ENCODE measurements at places on chromosomes 11 and 22.

DNA sequence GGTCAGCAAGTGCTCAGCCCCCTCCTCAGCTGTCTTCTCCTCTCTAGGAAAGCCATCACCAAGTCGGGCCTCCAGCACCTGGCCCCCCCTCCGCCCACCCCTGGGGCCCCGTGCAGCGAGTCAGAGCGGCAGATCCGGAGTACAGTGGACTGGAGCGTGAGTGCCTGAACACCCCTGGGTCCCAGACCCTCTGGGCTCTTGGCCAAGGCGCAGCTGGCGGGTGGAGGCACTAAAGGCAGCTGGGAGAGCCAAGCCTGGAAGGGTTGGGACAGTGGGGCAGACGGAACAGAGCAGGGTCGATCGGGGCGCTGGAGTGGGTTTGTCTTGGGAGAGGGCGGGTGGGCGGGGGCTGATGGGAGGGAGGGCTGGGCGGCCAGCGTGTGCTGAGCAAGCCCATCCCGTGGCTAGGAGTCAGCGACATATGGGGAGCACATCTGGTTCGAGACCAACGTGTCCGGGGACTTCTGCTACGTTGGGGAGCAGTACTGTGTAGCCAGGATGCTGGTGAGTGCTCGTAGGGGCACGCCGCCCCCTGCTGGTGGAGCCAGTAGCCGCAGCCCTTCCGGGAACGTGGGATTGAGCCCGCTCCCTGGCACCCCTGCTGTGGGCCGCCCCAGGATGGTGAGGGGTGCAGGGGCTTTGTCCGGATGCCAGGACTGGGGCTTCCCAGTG is 14.1 kb upstream of the MDK start:
- DNase-seq = peak; percentile 72

DNA sequence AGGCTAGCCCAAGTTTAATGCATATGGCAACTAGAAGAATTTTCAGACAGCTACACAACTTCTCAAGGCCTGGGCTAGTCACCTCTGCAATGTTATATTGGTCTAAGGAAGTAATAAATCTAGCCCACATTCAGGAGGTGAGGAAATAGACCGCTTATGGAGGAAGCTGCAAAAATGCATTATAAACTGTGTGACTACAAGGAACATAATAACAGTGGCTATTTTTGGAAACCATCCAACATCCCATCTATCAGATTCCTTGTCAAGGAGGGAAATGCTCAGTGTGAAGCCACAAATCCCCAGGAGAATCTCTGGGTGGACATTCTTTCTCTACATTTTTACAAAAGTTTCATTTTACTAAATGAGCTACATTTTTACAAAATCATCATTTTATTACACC is 76.1 kb downstream of the BBOX1 start:
- no peak for DNase-seq

- no peak for DNase-seq
Observed at GRCh38 chr11:118078911-118079411, 2.1 kb downstream of the TMPRSS4 start.

GRCh38 chr22:22992474-22992873 is 77.8 kb upstream of the GNAZ start:
- DNase-seq = no peak

- no peak for DNase-seq
Observed at GRCh38 chr11:118536726-118537125, 5.7 kb downstream of the TMEM25 start.

DNA sequence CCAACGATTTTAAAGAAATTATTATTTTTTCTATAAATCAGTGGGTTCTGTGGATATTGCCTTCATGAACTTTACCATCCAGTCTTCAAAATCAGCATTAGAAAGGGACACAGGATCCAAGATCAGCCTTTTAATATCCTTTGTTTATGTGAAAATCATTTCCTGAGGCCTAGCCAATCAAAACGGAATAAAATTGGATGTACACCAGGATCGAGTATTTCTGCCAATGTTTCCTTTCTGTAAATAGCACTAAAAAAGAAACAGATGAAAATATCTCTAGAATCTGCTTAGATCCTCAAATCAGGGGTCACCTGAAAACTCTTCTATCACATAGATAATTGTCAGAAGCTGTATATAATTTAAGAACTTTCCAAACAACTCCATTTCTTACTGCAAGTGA is 1598.5 kb downstream of the LRRC4C start:
- DNase-seq = no peak

DNA sequence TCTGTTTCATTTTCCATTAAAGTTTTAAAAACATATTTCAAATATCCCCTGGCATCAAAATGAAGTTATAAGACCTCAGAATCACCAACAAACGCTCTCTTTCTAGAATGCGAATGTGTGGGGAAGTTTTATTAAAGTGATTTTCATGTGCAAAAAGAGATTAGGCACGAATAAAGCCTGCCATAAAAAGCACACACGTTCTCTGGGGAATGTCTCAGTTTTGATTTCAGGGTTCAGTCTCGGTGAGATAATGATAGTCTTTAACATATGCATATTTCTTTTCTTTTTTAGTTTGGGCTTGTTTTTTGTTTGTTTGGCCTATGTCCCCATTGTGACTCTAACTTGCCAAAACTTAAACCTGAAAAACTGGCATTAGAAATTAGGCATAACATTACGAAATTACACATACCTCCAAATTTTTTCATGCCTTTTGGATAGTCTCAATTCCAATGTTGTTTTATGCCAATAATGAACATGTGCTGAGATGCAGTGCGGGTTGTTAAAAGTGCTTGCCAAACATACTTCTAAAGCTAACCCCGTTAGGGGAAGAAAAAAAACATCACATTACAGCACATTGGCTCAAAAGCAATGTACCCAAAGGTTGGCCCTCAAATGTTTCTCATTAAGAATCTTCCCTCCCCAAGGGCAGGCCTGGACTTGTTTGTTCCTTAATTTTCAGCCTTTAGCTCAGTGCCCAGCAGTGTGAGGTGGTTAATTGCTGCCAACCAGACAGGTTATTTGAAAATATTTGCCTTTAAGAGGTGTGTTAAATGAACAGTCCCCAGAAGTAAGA is 33.2 kb upstream of the FBLN1 start:
- no peak for DNase-seq

GRCh38 chr11:130315354-130315970 is 745 bp upstream of the ZBTB44 start:
- peak; percentile 58 for DNase-seq

- no peak for DNase-seq
Observed at GRCh38 chr11:113444502-113445123, 30.6 kb downstream of the DRD2 start.

DNA sequence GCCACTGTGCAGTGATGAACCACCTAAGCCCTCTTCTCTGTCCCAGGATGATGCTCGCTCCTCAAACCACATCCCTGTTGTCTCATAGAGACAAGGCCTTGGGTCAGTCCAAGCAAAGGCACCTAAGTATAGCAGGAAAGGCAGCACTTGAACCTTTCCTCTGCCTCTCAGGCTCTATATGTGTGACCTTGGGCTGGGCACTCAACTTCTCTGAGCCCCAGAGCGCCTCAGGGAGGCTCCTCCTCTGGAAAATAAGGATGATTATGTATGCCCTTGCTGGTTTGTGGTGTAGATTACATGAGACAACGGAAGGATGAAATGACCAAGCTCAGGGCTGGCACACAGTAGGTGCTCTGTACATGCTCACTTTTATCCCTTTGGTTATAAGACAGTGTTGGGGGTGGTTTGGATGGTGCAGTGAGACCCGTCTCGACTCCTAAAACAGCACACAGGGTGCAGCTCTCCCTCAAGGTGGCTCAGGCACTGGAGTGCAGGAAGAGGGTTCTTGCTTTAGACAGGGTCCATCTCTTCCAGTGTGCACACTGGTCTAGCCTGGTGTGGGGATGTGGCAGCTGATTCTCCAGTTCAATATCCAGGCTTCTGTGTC is 40.2 kb upstream of the ACCSL start:
- no peak for DNase-seq

- no peak for DNase-seq
Observed at GRCh38 chr22:33923033-33923432, 2.8 kb upstream of the LARGE1 start.

DNA sequence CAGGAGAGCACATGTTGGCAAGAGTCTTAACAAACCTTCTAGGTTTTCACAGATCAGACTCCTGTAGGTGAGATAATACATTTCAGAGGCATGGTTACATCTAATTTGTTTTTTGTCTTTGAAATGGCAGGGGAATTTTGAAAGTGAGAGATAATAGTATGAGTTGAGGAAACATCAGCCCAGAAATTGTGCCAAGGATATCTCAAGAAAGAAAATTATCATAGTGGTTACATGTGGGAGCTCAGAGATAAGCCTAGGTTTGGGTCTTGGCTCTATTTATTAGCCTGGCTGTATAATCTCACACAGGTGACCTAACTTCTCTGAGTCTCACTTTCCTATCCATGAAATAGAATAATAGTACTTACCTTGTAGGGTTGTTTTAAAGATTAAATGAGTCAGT is 443 bp downstream of the BTBD18 start:
- no peak for DNase-seq

GRCh38 chr11:82521427-82521826 is 212.2 kb downstream of the FAM181B start:
- DNase-seq = no peak

GRCh38 chr22:39457198-39457555 is 365 bp downstream of the MGAT3 start:
- no peak for DNase-seq

DNA sequence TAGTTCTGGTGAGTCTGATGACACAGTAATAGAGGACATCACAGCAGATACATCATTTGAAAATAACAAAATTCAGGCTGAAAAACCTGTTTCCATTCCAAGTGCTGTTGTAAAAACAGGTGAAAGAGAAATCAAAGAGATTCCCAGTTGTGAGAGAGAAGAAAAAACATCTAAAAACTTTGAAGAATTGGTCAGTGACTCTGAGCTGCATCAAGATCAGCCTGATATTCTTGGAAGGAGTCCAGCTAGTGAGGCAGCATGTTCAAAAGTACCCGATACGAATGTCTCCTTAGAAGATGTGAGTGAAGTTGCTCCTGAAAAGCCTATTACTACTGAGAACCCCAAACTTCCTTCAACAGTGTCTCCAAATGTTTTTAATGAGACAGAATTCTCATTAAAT is 38.7 kb downstream of the RTN3 start:
- DNase-seq = no peak

- DNase-seq = no peak
Observed at GRCh38 chr11:26144291-26144690, 187.6 kb upstream of the ANO3 start.

DNA sequence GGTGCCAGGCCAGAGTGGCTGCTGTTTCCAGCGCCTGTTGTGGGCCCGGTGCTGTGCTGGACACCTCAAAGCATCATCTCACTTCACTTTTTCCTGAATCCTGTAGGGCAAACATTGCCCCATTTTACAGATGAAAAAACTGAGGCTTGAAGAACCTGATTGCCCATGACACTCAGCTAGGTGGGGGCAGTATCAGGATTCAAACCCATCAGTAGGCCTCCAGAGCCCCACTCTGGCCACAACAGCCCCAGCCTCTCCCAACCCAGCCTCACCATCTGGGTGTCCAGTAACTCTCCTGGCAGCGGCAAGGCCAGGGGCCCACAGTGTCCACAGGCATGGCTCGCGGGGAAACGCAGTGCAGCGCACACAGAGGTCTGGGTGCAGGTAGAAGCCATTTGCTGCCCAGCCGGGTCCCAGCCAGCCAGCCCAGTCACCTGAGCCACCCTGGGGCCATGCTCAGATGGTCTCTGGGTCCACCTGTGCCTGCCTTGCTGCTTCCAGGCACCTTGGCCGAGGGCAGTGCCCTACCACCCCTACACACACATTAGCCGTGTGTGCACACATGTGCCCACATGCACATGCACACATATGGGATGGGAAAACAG is 11.5 kb downstream of the SLC22A12 start:
- DNase-seq = no peak

DNA sequence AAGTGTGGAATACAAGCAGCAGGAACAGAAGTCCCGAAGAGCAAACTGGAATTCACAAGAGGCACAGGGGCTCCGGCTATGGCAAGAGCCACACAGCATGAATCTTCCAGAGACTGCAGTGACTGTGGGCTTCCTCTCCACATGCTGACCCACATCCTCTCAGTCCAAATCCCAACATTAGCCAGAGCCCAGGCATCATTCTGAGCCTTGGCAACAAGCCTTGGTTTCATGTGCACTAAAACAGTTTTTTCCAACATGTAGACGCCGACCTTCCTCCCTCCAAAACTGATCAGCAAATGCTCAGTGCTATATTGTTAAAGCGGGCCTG is 91.7 kb upstream of the CSNK2A3 start:
- DNase-seq = no peak

- DNase-seq = no peak
Observed at GRCh38 chr11:35747668-35748067, 85.1 kb downstream of the TRIM44 start.

- DNase-seq = no peak
Observed at GRCh38 chr22:43854786-43855271, 7.5 kb downstream of the SULT4A1 start.

GRCh38 chr11:45048313-45048841 is 97.7 kb upstream of the TP53I11 start:
- no peak for DNase-seq

DNA sequence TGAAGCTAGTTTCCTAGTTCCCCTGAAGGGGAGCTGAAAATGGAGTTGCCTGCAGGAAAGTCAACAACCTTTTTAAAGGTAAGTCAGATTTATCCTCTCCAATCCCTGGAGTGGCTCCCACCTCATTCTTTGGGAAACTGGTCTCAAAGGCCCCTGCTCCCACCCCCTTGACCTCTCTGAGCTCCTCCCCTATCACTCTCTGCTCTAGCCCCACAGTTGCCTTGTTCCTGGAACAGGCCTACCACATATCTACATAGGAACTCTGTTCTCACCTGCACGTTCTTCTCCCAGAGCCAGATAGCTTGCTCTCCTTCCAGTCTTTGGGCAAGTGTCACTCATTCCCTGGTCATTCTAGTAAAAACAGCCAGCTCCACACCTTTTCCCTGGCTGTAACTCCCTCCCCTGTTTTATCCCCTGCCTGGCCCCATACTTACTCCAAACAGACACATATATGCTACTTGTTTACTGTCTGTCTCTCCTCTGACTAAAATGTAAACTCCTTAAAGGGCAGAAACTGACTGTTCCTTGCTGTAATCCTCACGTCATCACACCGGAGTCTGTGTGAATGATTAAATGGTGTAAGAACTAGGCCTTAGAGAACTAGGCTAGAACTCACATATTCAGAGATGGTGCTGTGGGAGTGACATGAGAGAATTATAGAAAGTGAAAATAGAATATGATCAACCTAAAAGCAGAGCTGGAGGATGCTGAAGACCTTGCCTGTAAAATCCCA is 53.3 kb downstream of the TCF20 start:
- DNase-seq = peak; percentile 49

GRCh38 chr11:105881027-105881426 is 141.0 kb downstream of the MSANTD4 start:
- no peak for DNase-seq

GRCh38 chr11:57425565-57426438 is 1.1 kb downstream of the SLC43A3 start:
- peak; percentile 33 for DNase-seq

DNA sequence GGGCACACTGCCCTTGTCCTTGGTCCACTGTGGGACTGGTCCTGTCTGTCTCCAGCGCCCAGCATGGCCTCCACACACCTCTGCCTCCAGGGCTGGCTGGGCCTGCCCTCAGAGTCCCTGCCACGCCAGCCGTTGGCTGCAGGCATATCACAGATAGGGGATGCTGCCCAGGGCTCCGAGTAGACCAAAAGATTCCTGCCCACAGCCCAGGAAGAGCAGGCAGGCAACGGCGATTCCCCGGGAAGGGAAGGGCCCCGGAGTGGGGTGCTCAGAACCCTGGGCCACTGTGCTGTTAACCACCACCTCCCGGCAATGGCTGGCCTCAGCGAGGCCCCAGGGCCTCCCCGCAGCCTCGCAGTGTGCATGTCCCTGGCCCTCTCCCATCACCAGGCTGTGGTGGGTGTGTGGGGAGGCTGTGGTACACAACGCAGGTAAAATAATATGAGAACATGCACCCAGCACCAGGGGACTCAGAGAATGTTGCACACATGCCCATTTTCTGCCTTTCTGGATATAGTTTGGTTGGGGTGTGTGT is 2.2 kb downstream of the IFITM5 start:
- no peak for DNase-seq
